ENCODE measurements at places on chromosomes 1 and 21.

GRCh38 chr1:13523780-13524477 is 10.1 kb upstream of the LRRC38 start:
- no peak for DNase-seq

- DNase-seq = no peak
These were observed 272.2 kb downstream of the TNR start for GRCh38 chr1:175471039-175471800.

DNA sequence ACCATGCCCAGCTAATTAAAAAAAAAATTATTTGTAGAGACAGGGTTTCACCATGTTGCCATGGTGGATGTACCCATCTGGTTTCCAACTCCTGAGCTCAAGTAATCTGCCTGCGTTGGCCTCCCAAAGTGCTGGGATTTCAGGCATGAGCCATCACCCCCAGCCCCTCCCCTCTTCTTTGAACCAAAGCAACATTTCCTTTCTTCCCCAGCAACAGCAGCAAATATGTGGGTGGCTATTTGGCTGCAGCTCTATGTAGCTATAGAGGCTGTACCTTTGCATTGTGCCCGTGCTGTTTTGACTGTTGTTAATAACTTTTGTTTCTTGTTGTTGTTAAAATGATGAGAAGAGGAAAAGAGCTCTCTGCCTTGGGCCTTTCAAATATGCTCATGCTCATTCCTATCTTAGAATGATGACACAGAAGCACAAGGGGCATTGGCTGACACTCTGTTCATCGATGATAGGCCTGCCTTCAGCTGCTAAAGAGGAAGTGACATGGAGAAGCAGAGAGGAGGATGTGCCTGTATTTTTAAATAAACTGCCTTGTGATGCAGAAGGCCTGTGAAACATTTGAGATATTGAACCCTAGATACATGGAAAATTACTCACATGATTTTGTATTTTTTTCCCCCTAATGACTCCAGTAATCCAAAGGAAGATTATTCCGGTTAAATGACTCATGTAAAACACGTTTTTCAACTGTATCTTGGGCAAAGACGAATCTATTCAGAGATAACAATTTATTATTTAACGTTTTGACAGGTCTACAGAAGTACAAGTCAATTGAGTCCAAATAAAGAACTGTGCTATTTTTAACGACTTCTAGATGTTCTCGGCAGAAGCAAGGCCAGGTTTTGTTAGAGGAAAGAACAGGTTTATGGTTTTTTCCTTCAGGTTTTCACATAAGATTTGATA is 20.5 kb upstream of the XPR1 start:
- DNase-seq = no peak

- no peak for DNase-seq
These were observed 666 bp downstream of the PAFAH2 start for GRCh38 chr1:25996966-25997827.

DNA sequence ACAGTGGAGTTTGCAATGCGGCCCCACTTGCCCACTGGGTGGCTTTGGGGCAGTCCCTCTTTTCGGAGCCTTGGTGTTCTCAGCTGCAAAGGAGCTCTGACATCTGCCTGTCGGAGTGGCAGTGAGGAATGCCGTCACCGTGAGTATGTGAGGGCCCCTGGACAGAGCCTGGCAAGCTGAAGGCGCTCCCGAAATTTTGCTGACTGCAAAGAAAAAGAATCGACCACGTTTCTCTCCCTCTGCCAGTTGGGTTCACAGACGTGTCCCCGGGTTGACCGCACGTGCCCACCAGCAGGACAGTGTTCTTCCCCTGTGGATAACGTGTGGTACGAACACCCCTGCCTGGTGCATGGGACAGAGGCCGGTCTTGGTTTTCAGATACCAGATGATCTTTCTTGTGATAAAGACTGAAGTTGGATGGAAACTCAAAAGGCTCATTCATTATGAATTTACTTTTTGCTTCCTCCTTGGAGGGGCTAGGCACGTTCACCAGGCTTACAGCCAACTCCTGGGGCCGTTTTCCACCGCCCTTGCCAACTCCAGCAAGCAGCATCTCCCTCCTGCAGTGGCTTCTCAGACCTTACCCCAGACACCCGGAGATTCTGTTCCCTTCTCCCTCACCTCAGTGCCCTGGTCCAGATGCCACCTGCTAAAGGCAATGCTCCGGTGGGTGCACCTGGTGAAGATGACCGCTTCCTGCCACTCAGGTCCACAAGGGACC is 29.7 kb downstream of the ECE1 start:
- DNase-seq = no peak

- no peak for DNase-seq
These were observed 74.6 kb downstream of the SLC45A1 start for GRCh38 chr1:8392522-8392921.

GRCh38 chr1:33220676-33221384 is 35.5 kb upstream of the ZNF362 start:
- no peak for DNase-seq
